ENCODE measurements at places on chromosomes 1 and 21. TPM values are rescaled to one million over a fixed set of nuclear protein-coding genes. Genes with fewer than 3 reads are reported as not detected.

TCP10L gene
- total RNA-seq: not detected

TOR1AIP1 gene
- total RNA-seq: 50.6 TPM

ASAP3 gene
- 19.5 TPM for total RNA-seq

EFNA4 gene
- 4.7 TPM for total RNA-seq

CD2 gene
- total RNA-seq: not detected

ELAVL4 gene
- not detected for total RNA-seq

BROX gene
- 67.6 TPM for total RNA-seq

DNA sequence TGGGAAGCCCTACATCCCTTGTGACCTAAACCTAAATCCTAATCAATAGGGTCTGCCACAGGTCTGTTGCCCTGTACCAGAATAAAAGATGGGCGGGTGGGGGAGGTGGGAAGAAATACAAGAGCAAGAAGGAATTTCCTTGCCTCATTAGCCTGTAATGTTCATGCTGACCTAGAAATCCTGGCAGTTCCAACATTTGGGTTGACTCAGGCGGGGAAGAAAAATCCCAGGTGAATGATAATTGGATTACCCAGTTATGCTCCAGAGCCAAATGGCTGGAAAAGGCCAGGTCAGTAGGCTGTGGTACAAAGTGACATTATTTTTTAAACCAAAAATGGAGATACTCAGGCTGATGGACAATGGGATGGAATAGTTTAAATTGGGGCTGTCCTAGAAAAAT is 27.3 kb upstream of the A3GALT2 start:
- H3K27me3 ChIP-seq: no peaks in the 10 kb centered on the region
- H3K4me3 ChIP-seq: peak overlapping the region; percentile 94
- DNase-seq: no peak
- H3K36me3 ChIP-seq: peaks cover 49% of the 10 kb centered on the region

GRCh38 chr1:230170622-230171021 is 103.6 kb downstream of the GALNT2 start:
- no peaks in the 10 kb centered on the region for H3K27me3 ChIP-seq
- H3K4me1 ChIP-seq: peaks cover 9% of the 10 kb centered on the region
- DNase-seq: no peak
- H3K27ac ChIP-seq: no peak overlapping the region
- H3K36me3 ChIP-seq: no peaks in the 10 kb centered on the region

DNA sequence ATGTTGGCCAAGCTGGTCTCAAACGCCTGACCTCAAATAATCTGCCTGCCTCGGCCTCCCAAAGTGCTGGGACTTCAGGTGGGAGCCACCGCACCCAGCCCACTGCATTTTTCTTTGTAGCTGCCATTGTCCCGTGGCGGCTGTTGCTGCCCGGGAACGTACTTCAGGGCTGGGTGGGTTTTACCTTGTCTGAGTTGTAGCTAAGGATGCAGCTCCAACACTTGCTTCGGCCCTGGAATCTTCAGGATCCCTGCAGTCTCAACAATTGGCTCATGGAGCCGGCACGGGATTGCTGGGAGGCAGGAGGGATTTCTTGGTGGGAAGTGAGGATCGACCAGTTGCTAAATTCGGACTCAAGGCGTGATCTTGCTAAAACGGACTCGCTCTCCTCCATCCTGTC is 10.7 kb downstream of the TNFRSF8 start:
- peaks cover 13% of the 10 kb centered on the region for H3K4me1 ChIP-seq
- no peak overlapping the region for H3K27ac ChIP-seq
- no peak overlapping the region for H3K4me3 ChIP-seq
- no peaks in the 10 kb centered on the region for H3K36me3 ChIP-seq

- no peak within 1 kb of the TSS for H3K4me3 ChIP-seq
- no peaks in the 10 kb centered on the region for H3K27me3 ChIP-seq
- no peaks in the 10 kb centered on the region for H3K4me1 ChIP-seq
- H3K36me3 ChIP-seq: no peaks in the 10 kb centered on the region
Observed at GRCh38 chr1:147902253-147902845, at the start of gene GJA8. Gene GJA8 (plus strand): TSS chr1:147902795. CDS start chr1:147907956, 5,161 bp downstream.

DNA sequence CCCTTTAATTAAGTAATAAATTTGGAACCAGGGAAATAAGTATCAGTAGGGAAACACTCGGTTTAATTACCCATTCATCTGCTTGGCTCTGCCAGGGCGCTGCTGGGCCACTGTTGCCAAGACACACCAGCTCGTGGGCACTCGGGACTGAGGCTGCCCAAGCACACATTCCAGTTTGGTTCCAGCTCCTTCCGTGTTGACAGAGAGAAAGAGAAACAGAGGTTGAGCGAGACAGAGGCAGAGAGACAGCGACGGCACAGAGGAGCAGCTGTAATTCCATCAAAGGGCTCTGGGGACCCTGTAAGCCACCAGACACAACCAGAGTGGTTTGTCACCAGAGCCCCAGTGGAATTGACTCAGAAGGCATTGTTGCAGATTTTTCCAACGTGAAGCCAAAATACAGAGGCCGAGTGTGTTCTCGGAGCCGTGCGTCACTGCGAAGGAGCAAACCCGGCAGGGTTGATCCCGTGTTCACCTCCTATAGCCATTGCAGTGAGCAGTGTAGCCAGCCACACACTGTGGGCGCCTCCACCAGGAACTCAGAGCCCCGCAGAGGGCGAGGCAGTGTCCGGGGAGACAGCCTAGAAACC is 33.5 kb downstream of the SYF2 start:
- H3K4me3 ChIP-seq: no peak overlapping the region
- no peak overlapping the region for H3K27ac ChIP-seq
- peak; percentile 21 for DNase-seq
- H3K4me1 ChIP-seq: peaks cover 23% of the 10 kb centered on the region
- no peaks in the 10 kb centered on the region for H3K27me3 ChIP-seq

- H3K4me3 ChIP-seq: no peak overlapping the region
- no peaks in the 10 kb centered on the region for H3K36me3 ChIP-seq
- no peaks in the 10 kb centered on the region for H3K4me1 ChIP-seq
- no peaks in the 10 kb centered on the region for H3K27me3 ChIP-seq
- no peak for DNase-seq
- H3K27ac ChIP-seq: no peak overlapping the region
Observed at GRCh38 chr1:164687777-164688176, 128.8 kb downstream of the PBX1 start.

DNA sequence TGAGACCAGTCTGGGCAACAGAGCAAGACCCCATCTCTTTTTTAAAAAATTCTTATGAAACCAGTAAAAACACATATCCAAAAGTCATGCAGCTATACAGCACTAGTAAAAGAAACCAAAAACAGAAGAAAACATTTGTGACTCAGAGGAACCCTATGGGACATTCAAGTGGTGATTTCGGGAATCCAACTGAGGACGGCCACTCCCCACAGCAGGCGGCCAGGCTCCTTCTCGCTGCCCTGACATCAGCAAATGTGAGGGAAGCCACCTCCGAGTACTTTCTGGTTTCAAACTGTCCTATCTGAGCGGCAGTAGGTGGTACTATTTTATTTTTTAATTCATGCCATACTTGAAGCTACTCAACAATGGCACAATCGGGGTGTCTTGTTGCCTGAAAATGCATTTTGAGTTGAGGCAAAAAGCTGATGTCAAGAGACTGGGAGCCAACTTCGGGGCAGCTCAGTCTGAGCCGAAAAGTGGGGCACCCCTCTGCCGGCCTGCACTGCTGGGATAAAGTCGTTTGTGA is 3.3 kb downstream of the SUMO3 start:
- H3K27me3 ChIP-seq: no peaks in the 10 kb centered on the region
- DNase-seq: no peak
- no peak overlapping the region for H3K27ac ChIP-seq
- H3K4me1 ChIP-seq: peaks cover 18% of the 10 kb centered on the region

DNA sequence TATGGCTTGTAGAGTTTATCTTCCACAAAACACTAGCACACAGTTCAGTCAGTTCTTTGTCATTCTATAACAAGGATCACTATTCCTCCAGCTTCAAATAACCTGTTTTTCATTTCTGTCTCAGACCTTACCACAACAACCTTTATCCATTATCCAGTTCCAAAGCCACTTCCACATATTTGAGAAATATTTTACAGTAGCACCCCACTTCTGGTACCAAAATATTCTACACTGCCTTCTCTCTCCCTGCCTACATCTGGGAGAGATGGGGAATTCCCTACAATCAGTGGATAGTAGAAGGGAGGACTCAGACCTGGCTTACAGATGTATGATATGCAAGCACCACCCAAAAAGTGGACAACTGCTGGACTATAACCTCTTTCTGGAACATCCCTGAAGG is 651.4 kb downstream of the ADGRL2 start:
- H3K27me3 ChIP-seq: no peaks in the 10 kb centered on the region
- H3K36me3 ChIP-seq: no peaks in the 10 kb centered on the region
- H3K4me3 ChIP-seq: no peak overlapping the region
- no peak for DNase-seq
- no peaks in the 10 kb centered on the region for H3K4me1 ChIP-seq

- no peak for DNase-seq
- no peaks in the 10 kb centered on the region for H3K4me1 ChIP-seq
- no peak overlapping the region for H3K27ac ChIP-seq
- H3K4me3 ChIP-seq: no peak overlapping the region
Observed at GRCh38 chr1:154707901-154708463, 100.0 kb upstream of the ADAR start.

- no peaks in the 10 kb centered on the region for H3K27me3 ChIP-seq
- H3K4me3 ChIP-seq: peak within 1 kb of the TSS; percentile 84
- H3K4me1 ChIP-seq: peaks cover 43% of the 10 kb centered on the region
- peaks cover 15% of the 10 kb centered on the region for H3K36me3 ChIP-seq
Observed at GRCh38 chr1:244451539-244451950, at the start of gene ADSS2. Gene ADSS2 (minus strand): TSS chr1:244451909. CDS start chr1:244451817, 92 bp downstream.

GRCh38 chr1:160007577-160008200 is 24.1 kb downstream of the PIGM start:
- H3K36me3 ChIP-seq: no peaks in the 10 kb centered on the region
- no peaks in the 10 kb centered on the region for H3K4me1 ChIP-seq
- no peak overlapping the region for H3K27ac ChIP-seq
- H3K27me3 ChIP-seq: peaks cover 26% of the 10 kb centered on the region
- peak; percentile 36 for DNase-seq

DNA sequence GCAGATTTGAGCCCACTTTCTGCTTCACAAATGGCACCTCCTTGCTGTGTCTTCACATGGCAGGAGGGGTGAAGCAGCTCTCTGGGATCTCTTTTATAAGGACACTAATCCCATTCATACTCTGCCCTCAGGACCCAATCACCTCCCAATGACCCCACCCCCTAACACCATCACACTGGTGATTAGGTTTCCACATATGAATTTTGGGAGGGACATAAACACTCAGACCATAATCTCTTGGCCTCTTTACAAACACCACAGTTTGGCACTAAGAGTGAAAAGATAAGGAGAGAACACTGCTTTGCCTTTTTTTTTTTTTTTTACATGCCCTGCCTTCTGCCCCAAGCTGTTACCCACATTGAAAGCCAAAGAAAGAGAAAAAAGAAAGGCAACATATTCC is 166.2 kb upstream of the NFIA start:
- H3K4me3 ChIP-seq: no peak overlapping the region
- H3K4me1 ChIP-seq: no peaks in the 10 kb centered on the region
- H3K27ac ChIP-seq: no peak overlapping the region
- no peak for DNase-seq

GRCh38 chr1:55211863-55212262 is 3.3 kb downstream of the USP24 start:
- H3K4me1 ChIP-seq: peaks cover 17% of the 10 kb centered on the region
- H3K4me3 ChIP-seq: no peak overlapping the region
- H3K27me3 ChIP-seq: no peaks in the 10 kb centered on the region
- no peak for DNase-seq

DNA sequence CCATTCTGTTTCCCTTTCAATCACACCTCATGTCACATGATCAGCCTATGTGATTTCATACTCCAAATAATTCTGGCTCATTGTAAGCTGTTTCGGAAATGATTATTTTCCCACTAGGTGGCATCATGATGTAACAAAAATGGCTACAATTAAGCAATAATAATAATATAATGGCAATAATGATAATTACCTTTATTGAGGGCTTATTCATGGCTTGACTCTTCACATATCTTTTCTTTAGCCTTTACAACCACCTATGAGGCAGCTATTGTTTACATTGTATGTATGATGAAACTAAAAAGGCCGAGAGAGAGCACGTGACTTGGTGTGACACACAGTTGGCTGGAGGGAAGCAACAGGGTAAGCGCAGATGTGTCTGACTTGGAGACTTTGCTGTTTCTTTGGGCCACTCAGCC is 12.5 kb upstream of the KPRP start:
- no peaks in the 10 kb centered on the region for H3K36me3 ChIP-seq
- no peaks in the 10 kb centered on the region for H3K27me3 ChIP-seq
- peaks cover 34% of the 10 kb centered on the region for H3K4me1 ChIP-seq
- no peak for DNase-seq
- no peak overlapping the region for H3K4me3 ChIP-seq
- H3K27ac ChIP-seq: no peak overlapping the region

DNA sequence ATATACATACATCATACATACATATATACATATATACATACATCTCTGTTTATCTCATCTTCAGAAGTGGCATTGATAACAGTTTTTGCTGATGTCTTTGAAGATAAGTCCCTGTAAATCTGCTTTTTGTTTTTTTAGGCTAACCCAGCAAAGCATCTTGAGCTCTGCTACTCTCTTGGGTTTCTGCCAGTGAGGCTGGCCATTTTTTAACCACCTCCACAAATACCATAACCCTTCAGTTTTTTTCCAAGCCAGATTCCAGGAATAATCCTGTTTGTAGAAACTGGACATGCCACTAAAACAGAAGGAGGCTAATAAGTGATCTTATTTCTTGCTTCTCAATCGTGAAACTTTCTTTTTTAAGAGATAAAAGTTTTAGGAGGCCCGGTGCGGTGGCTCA is 21.6 kb downstream of the SDHC start:
- H3K4me3 ChIP-seq: no peak overlapping the region
- H3K4me1 ChIP-seq: no peaks in the 10 kb centered on the region
- H3K36me3 ChIP-seq: peaks cover 70% of the 10 kb centered on the region
- DNase-seq: no peak
- H3K27me3 ChIP-seq: no peaks in the 10 kb centered on the region
- no peak overlapping the region for H3K27ac ChIP-seq

DNA sequence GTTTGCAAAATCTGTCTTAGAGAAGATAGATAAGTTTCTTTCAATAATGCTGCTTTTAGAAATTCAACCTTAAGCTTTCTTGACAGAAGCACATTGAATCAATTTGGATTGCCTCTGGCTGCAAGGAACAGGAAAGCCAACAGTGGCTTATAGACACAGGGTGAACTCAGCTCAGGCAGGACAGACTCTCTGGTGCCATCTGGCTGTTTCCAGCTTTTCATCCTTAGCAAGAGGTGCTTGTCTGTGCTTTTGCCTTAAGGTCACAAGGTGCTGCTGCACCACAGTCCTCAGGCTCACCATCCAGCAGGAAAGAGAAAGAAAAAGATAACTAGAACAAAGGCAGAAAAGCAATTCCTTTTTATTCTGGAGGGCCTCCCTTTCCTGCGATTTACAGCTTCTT is 93.7 kb upstream of the ETS2 start:
- H3K27me3 ChIP-seq: no peaks in the 10 kb centered on the region
- no peak overlapping the region for H3K27ac ChIP-seq
- H3K4me1 ChIP-seq: no peaks in the 10 kb centered on the region
- no peaks in the 10 kb centered on the region for H3K36me3 ChIP-seq
- peak; percentile 19 for DNase-seq
- H3K4me3 ChIP-seq: no peak overlapping the region

GRCh38 chr1:55685560-55685959 is 470.4 kb upstream of the USP24 start:
- H3K4me1 ChIP-seq: no peaks in the 10 kb centered on the region
- no peak for DNase-seq
- H3K27me3 ChIP-seq: no peaks in the 10 kb centered on the region
- H3K4me3 ChIP-seq: no peak overlapping the region
- H3K36me3 ChIP-seq: no peaks in the 10 kb centered on the region
